ENCODE measurements at places on chromosomes 2 and 18. TPM values are rescaled to one million over a fixed set of nuclear protein-coding genes. Genes with fewer than 3 reads are reported as not detected.

The AMMECR1L gene
- total RNA-seq, result 12.9 TPM

The SIX3 gene
- not detected for total RNA-seq

- no peak for DNase-seq
Measured at GRCh38 chr18:12327510-12328178, 19.6 kb downstream of the TUBB6 start.

GRCh38 chr18:48693625-48694262 lies 154.9 kb downstream of the CTIF start:
- DNase-seq, result no peak

The TUBA4B gene
- total RNA-seq, result not detected

- no peak for DNase-seq
Measured at GRCh38 chr2:29446847-29447246, 331.6 kb downstream of the CLIP4 start.

The ICA1L gene
- total RNA-seq, result 72.3 TPM

DNA sequence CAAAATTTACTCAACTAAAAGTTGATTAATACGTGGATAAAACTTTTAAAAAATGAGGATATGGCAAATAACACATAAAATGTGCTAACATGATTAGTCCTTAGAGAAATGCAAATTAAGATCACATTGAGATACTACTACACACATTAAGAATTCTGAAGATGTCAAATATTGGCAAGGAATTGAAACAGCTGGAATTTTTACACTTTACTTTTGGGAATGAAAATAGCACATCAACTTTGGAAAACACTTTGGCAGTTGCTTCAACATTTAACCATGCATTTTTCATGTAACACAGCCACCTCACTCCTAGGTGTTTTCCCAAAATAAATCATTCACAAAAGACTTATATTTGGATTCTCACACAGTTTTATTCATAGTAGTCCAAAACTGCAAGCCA lies 687.9 kb upstream of the SETBP1 start:
- DNase-seq, result no peak

Data from cerebellum (tissue), 4 donors.